ENCODE measurements at places on chromosomes 5 and 9.

DNA sequence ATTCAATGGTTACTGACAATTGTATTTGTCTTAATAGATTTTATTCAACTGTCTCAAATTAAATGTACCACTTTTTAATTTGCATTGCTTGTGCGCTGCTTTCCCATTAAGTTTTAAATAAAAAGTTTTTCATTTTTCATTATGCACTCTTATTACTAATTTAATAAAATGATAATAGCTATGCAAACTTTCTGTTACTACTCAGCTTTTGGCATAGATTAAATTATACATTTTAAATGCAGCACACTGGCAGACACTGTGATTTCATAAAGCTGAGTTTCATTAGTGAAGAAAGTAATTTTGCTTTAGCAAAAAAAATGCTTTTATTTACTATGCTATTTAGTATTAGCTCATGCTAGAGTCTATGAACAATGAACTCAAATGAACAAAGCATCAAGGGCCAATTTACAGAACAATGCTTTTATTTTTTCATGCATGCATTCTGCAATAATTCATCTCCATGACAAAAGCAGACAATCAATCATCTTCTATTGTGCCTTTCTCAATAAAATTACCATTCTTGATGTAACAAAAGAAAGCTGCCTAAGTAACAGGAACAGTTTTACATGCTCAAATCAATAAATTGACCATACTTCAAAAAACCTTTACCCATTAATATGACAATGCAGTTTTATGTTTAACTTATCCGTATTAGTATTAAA is 595.2 kb upstream of the ARRDC3 start:
- DNase-seq = no peak

- DNase-seq = no peak
Observed at GRCh38 chr5:109714592-109714991, 24.9 kb downstream of the MAN2A1 start.

DNA sequence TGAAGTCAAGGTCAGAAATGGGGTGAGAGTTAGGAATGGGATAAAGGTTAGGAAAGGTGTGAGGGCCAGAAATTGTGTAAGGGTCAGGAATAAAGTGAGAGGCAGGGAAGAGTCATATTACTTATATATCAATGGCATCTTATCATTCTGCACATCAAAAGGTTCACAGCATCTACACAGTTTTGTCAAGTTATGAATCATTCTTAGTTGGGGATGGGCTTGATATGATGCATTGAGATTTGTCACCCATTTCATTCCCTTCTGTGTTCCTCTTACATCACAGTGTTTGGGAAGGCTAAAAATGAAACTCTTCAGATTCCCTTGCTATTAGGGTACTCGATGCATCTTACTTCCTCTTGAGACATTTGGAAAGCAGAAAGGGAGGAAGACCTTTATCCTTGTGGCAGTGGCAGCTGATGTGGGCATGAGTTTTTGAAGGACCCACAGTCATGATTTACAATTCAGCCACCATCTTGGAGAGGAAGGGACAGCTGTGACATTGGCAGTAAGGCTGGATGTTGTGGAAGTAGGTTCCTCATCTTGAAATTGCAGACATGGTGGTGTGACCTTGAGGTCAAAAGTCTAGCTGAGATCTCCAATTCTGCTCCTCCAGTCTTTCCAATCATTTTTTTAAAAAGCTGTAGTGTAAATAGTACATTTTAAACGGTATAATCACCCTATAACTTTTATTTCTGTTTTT is 24.2 kb upstream of the NPR3 start:
- DNase-seq = no peak

DNA sequence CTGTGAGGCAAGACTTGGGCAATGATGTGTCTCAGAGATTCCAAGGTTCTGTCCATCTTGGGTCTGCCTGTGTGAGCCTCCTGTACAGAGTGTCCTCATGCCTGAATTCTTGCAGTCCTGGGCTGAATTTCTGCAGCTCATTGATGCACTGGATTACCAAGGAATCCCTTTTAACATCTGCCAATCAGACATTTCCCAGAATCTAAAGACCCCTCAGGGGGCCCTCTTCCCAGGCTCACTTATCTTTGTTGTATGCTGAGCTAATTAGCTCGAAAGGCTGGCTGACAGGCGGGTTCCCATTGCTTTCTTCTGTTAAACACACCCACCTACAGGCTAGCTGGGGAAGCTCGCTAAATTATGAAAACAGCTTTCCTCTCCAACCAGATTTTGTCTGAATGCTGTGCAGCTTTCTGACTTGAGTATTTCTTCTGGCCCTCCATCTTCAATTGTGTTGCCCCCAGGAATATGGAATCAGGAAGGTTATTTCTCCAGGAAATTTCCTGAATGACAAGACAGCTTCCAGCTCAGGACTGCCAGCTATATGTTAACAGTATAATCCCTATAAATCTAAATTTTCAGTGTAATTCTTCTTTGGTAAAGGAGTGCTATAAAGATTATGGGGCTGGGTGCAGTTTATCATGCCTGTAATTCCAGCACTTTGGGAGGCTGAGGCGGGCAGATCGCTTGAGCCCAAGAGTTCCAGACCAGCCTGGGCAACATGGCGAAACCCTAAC is at the start of gene LIX1:
LIX1 (minus strand) TSS at position 91 of the 734 bp plus-strand sequence; CDS start at position 56, 35 bp downstream.
- no peak for DNase-seq

DNA sequence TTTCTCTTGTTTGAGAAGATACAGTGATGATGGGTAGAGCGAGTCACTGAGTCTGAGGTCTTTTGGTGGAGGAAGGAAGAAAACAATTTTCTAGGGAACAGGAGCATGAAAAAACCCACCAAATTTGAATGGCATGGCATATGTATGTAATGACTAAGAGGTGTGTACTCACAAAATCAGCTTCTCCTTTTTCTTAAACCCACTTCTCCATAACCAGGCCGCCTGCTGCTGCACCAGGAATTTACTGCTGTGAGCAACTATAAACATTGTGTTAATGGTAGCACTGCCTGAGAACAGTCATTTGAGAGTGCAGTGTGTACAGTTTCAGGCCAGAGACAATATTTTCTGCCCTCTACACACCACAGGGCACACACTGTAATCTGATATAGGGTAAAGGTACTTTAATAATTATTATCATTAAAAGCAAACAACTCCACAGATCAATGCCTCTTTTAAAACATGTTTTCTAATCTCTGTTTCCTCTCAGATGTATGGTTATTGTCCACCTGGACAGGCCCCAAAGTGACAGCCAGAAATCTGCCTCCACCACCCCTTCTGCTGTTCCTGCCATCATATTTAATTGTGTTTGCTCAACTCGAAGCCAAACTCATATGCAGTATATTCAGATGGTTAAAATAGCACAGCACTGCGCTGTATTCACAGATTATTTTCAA is 241.6 kb downstream of the KIAA0825 start:
- DNase-seq = no peak

GRCh38 chr5:67098656-67099055 is 97.9 kb downstream of the CD180 start:
- DNase-seq = no peak
